Stimulated activated CD8-positive, alpha-beta memory T cell treated with anti-CD3 and anti-CD28 coated beads, Interleukin-7, amount 100 ng/mL, for 24 hours (primary cell): ENCODE measurements at places on chromosomes 16 and 17.

DNA sequence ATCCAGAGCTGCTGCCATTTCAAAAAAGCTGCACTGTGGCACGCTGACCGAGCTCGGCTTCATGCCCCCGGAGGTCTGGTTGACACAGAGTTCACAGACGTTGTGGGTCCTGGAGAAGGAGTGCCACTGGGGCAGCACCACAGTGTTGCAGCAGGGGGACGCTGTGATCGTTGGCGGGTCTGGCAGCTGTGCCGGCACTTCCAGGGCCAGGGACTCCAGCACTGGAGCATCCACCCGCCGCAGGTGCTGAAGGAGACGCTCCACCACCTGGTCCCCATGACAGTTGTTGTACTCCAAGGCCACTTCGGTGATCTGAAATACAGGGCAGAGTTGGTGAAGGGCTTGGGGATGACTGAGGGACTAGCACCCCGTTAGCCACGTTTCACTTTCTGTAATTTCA, 23.5 kb downstream of the SNN start:
- DNase-seq = no peak

- no peak for DNase-seq
Observed at GRCh38 chr17:64420143-64420670, 28.7 kb upstream of the MILR1 start.

GRCh38 chr16:81875461-81875860, 96.4 kb downstream of the PLCG2 start:
- DNase-seq = no peak

DNA sequence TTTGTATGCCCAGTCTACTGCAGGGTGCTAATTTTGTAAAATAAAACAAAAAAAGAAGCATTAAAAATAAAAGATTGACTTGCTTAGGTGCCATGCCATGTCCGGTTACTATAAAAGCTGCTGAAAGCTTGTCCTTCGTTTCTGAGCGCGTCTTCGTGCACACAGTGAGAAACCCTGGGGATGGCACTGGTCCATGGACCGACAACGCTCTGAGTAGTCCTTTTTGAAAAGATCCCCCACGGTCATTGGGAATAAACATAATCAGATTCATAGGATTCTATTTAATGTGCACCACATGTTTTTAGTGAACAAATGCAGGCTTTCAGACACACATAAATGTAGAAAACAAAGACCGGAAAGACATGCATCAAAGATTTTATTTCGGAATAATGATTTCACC, 146.3 kb downstream of the XYLT1 start:
- no peak for DNase-seq

DNA sequence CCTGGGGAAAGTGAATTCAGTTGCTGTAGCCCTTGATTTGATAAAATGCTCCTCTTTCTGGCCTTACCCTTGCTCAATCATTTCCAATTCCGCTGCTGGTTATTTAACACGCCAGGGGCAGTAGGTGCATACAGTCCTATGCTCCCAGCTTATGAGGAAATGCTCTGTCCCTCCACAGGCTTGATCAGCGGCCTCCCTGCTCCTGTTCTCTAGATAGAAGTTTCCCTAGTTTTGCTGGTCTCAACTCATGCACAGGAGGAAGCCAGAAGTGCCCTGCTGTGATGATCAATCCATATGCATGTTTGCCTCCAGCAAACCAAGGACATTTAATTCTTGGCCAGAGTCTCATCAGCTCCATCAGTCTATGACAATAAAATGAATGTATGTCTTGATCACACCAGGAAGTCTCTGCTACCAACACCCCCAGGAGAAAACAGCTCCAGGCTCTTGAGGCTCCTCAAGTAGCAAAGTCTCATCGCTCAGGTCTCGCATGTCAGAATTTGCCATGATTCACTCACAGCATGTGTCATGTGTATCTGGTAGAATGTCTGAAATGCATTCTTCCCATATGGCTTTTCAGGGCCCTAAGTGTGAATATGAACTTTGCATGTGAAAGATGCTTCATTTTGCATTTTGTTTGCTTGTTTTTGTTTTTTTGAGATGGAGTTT, 208.9 kb downstream of the CDH13 start:
- DNase-seq = no peak

GRCh38 chr17:74211141-74211911, 2.0 kb upstream of the TTYH2 start:
- no peak for DNase-seq

DNA sequence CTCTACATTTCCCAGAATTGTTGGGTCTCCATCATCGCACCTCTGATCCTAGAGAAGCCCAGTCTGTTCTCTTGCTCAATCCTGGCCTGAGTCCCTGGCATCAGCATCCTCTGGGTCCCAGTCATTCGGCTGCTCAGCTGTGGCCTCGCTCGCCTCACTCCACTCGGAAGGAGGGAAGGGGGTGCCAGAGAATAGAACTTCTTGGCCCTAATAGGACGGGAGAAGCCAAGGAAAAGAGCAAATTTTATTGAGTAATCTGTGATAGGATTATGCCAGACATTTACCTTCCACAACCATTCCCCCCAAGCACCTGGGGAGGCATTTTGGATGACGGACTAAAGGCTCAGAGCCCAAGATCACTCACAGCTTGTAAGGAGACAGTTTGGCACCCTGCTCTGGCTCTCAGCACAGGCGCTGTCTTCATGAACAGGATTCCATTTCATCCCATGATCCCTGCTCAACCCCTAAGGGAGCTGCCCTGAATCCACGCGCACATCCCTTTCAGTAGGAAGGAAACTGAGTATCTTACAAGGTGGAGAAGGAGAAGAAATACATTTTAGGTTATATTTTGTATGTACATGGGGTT, 498 bp upstream of the CLEC10A start:
- no peak for DNase-seq

- DNase-seq = no peak
Observed at GRCh38 chr17:45139533-45139920, 4.0 kb downstream of the ACBD4 start.

GRCh38 chr16:88310796-88311605, 71.8 kb upstream of the ZNF469 start:
- DNase-seq = no peak

DNA sequence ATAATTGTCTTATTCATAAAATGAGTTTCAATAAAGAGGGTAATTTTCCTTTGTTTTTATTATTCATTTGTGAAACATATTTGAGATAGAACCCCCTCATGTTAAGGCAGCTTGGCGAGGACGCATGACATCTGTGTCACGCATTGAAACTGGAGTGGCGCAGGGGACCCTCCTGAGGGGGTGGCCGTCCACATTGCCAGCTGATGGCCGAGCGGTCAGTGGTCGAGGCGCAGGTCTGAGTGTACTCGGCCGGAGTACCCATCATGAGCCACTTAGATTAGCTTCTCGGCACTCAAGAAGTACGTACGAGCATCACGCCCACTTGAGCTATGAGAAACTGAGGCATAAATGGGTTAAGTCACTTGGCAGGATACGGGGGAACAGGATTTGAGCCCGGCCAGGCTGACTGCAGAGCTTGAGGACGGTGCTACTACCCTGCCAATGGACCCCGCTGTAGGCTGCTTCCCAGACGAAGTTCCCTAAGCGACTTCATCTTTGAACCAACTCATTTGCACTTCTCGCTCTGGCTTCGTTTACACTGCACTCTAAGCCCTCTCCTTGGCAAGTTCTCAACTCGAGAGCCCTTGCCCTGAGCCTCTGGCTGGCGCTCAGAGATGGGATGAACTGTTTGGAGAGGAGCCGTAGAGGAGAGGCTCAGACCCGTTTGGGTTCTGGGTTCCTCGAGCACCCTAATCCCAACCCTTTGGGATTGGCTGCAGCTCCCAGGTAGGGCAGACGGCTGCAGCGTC, 91.8 kb downstream of the SDK2 start:
- no peak for DNase-seq

GRCh38 chr17:31111183-31111582, 16.4 kb downstream of the NF1 start:
- DNase-seq = no peak

DNA sequence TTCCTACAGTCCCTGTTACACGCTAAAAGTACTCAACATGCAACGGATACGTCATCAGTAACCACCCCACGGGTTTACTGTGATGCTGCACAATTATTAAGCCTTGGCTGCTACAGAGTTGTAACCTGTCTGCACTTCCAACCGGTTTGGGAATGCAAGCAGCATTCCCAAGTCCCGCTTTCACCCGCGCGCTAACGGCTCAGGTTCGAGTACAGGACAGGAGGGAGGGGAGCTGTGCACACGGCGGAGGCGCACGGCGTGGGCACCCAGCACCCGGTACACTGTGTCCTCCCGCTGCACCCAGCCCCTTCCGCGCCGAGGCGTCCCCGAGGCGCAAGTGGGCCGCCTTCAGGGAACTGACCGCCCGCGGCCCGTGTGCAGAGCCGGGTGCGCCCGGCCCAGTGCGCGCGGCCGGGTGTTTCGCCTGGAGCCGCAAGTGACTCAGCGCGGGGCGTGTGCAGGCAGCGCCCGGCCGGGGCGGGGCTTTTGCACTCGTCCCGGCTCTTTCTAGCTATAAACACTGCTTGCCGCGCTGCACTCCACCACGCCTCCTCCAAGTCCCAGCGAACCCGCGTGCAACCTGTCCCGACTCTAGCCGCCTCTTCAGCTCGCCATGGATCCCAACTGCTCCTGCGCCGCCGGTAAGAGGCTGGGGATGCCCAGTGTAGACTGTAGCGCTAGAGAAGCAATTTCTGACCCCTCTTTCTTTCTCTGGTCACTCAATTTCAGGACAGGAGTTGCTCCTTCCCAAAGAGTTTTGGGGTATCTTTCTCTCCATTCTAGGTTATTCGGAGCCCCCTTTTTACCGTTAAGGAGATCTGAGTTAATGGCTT, at the start of gene MT2A:
TSS of gene MT2A (plus strand) at position 542 of the 833 bp plus-strand sequence. CDS start at position 614, 72 bp downstream.
- peak; percentile 76 for DNase-seq

- DNase-seq = no peak
Observed at GRCh38 chr16:23080329-23080728, 68.9 kb downstream of the USP31 start.

- no peak for DNase-seq
Observed at GRCh38 chr17:5468075-5468473, 708 bp downstream of the DHX33 start.

DNA sequence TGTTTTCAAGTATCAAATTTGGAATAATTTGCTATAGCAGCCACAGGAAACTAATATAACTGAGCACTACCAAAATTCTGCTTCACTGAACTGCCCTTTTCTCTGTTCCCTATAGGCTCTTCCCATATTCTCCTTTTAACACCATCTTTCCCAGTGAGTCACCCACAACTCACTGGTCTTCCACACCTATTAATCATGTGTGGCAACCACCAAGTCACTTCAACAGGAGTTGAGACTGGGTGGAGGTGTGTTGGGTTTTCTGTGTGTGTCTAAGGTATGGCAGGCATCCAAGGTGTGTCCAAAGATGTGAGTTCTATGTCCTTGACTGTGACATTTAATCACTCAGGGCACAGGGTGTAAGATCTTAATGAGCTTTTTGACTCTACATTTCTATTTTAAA, 610.0 kb upstream of the CDH11 start:
- DNase-seq = no peak

DNA sequence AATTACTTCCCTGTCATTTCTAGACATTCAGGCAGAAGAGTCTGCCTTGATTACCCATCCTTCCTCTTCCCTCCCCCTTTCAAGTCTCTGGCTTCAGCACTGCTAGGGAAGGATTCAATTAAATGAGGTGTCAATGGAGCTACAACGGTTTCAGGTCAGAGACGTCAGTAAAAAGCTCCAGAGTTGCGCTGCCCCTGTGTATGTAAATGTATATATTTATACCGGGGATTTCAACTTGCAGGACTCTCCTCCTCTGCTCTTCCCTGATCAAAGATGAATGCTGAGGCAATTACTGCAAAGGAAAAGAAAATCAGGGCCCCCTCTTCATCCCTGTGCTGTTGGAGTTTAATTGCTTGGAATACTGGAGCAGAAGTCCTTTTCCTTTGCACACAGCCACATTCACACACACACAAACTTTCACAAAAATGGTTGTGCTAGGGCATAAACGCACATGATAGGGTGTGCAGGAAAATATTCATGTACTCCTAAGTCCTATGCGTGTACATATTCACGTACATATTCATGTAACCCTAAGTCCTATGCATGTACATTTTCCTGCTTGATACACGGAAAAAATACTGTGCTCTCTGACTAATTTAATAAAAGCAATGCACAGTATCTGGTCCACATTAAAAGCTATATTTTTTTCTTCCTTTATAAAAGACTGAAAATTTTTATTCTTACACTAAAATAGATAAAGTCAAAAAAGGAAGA, 129.7 kb upstream of the PMFBP1 start:
- no peak for DNase-seq

DNA sequence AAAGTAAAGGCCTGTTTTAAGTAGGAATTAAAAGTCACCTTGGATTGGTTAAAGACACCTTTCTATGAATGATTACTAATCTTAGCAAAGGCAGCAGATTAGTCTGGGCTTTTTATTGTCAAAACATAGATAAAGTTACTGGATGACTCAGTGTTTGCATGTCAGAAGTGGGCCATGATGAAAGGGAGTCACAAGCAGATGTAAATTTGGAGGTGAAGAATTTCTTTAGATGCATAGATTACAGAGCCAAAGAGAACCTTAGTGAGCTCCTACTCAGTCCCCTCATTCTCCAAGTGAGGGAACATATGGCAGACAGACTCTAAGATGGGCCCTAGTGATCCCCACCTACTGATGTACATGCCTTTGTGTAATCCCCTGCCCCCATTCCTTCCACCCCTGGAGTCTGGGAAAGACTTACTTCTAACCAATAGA, 124.5 kb downstream of the HS3ST3A1 start:
- DNase-seq = no peak

GRCh38 chr17:57955183-57955931, at the start of gene CUEDC1:
Gene CUEDC1, minus strand, starts transcription at chr17:57955412. Its CDS starts 69,848 bp downstream, at chr17:57885564.
- peak; percentile 28 for DNase-seq

GRCh38 chr17:38327936-38328335, 15.8 kb downstream of the GPR179 start:
- DNase-seq = no peak

- DNase-seq = no peak
Observed at GRCh38 chr16:1610899-1611632, 806 bp downstream of the IFT140 start.

DNA sequence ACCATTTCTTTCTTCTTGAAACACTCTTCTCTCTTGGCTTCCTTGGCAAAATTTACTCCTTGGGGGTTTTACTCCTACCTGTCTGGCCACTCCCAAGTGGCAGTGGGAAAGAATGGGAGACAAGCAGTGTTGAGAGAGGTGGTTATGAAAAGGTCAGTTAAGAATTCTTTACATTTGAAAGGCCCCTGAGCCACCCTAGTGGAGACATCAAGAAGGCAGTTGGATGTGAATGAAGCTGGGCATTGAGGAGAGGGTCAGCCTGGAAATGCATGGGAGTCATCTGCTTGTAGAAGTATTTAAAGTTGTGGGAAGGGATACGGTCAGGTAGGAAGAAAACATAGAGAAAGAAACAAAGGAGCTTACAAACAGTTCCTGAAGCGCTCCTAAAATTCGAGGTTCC, 42.3 kb upstream of the CCNF start:
- no peak for DNase-seq
